ENCODE measurements at places on chromosomes 12 and 14. TPM values are rescaled to one million over a fixed set of nuclear protein-coding genes. Genes with fewer than 3 reads are reported as not detected.

Gene SOAT2
- 0.21 TPM for total RNA-seq

Gene CINP
- total RNA-seq, result 55.2 TPM

Gene TEX52
- total RNA-seq, result not detected

Gene TDRD9
- total RNA-seq, result not detected

Gene OTUB2
- 1.4 TPM for total RNA-seq

Gene SLC38A4
- 10.9 TPM for total RNA-seq

Gene SYT10
- not detected for total RNA-seq

Gene KRT6C
- not detected for total RNA-seq

Gene AP5M1
- total RNA-seq, result 56.4 TPM

Gene DAO
- not detected for total RNA-seq

Measured in HFFc6 (cell line).